ENCODE measurements at places on chromosomes 1 and 21.

GRCh38 chr1:147246910-147247655 lies 4.6 kb downstream of the CHD1L start:
- DNase-seq = no peak

DNA sequence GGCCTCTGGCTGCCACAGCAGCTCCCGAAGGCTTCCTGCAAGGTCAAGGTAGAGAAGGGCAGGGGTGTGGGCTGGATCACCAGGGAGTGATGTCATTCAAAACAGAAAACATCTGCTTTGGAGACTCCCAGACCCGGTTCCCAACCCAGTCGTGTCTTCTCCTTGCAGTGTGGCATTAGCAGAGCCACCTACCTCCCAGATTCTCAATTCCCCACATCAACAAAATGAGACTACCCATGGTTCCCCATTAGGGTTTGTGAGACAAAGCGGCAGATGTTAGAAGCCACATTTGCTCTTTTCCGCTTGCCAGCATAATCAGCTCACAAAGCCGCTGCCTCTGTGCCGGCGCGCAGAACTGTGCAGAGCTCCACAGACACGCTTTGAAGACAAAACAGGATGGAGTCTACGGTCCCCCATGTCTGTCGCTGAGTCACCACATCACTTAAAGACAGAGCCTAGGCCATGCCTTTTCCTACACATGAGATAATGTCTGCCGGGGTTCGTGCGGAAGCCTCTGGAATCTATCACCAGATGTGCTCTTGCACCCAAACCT lies 12.5 kb downstream of the KIF17 start:
- DNase-seq = no peak

DNA sequence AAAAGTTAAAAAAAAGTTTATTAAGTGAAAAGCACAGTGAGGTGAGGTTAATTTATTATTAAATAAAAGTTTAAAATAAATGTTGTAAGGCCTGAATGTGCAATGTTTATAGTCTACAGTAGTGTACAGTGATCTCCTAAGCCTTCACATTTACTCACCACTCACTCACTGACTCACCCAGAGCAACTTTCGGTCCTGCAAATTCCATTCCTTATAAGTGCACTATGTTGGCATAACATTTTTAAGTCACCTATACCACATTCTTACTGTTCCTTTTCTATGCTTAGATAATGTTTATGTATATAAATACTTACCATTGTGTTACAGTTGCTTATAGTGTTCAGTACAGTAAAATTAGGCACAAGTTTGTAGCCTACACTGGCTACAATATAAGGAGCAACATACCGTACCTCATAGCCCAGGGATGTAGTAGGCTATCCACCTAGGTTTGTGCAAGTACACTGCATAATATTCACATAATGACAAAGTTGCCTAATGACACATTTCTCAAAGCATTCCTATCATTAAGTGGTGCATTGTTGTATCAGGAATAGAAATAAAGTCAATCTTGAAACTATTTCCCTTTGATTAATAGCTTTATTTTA lies 426.5 kb upstream of the BRINP3 start:
- no peak for DNase-seq

- DNase-seq = no peak
Observed at GRCh38 chr1:30823627-30823968, 66.0 kb upstream of the LAPTM5 start.

GRCh38 chr1:85295654-85296053 lies 19.2 kb upstream of the BCL10 start:
- DNase-seq = no peak

DNA sequence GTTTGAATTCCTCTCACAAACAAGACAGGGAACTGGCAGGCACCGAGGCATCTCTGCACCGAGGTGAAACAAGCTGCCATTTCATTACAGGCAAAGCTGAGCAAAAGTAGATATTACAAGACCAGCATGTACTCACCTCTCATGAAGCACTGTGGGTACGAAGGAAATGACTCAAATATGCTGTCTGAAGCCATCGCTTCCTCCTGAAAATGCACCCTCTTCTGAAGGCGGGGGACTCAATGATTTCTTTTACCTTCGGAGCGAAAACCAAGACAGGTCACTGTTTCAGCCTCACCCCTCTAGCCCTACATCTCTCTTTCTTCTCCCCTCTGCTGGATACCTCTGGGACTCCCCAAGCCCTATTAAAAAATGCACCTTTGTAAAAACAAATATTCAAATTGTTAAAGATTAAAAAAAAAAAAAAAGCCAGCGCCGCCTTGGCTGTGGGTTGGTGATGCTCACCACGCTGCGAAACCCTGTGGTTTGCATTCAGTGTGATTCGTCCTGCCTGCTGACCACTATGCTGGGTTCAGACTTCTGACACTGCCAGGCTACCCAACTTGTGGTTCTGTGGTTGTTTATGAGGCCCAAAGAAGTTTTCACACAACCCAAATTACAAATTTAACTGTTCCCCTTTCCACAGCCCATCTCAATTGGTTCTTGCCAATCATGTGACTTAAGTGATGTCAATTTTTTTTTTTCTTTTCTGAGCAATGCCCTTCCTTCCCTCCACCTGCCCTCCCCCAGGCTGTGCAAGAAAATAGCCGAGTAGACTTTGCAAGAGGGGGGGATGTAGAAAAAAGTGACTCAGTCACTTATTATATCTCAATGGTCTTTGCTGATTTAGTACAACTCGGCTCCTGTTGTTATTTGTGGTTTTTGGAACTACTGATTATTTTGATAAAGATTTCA lies at the start of gene RUNX1:
RUNX1 (minus strand) TSS at position 597 of the 912 bp plus-strand sequence.
- DNase-seq = peak; percentile 22

All from esophagus squamous epithelium (tissue), 5 donors.